ENCODE measurements at places on chromosomes 7 and 10.

GRCh38 chr7:34622771-34623250, 35.2 kb upstream of the NPSR1 start:
- no peak for DNase-seq

GRCh38 chr7:156460858-156461627, 179.5 kb upstream of the RNF32 start:
- DNase-seq: no peak

- DNase-seq: no peak
Measured at GRCh38 chr10:112803961-112804401, 146.1 kb upstream of the TCF7L2 start.

- DNase-seq: no peak
Measured at GRCh38 chr10:92742331-92743228, 52.8 kb downstream of the HHEX start.

GRCh38 chr10:54708591-54708990, 92.4 kb downstream of the PCDH15 start:
- no peak for DNase-seq

DNA sequence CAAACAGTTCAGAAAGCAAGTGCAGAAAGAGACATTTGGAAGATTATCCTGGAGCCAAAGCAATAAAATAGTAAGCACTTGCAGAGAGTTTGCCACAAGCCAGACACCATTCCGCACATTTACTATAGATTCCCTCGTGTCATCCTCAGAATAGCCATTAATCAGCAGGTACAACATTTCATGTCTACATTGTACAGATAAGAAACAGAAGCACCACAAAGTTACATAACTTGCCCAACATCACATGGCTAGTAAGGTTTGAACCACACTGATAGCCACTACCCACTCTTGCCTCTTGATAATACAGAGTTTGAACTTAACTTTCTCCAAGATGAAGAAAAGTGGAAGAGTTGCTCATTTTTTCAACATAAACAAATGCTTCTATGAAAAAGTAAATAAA, 40.6 kb upstream of the GHITM start:
- DNase-seq: no peak

DNA sequence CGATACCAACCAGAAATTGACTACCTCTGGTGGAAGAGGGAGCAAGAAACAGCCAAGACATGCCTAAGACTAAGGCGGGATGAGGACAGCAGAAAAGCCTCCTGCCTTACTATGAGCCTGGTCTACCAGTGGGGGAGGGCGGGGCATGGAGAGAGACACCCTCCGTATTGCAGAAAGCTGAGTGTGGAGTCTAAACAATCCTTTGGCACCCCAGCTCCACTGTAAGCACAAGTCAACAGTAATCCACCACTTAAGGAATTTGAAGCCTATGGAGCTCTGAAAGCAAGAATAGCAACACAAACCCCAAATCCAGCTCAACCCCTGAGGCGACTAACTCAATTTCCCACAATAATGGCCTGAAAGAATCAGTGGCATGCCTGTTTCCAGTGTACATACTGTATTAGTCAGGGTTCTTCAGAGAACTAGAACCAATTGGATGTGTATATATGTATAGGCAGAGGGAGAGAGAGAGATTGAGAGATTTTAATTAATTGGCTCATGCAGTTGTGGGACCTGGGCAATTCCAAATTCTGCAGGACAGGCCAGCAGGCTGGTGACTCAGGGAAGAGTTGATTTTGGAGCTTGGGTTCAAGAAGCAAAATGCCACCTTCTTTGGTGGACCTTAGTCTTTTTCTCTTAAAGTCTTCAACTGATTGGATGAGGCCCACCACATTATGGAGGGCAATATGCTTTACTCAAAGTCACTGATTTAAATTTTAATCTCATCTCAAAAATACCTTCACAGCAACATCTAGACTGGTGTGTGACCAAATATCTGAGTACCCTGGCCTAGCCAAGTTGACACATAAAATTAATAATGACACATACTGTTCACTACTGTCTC, 13.5 kb downstream of the PPIF start:
- DNase-seq: no peak

DNA sequence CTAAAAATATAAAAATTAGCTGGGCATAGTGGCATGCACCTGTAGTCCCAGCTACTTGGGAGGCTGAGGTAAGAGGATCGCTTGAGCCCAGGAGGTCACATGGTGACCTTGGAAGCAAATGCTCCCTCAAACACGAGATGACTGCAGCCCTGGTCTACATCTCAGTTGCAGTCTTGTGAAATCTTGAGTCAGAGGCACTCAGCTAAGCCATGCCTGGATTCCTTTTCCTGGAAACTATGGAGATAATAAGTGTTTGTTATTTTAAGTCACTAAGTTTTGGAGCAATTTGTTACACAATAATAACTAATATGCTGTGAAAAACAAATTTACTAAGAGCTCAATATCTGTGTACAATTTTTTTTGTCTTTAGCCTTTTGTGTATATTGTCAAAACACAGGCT, 284.3 kb upstream of the KAT6B start:
- no peak for DNase-seq

- no peak for DNase-seq
Measured at GRCh38 chr7:30635798-30636197, 41.1 kb downstream of the GARS1 start.

GRCh38 chr7:1076184-1077072, 11.5 kb upstream of the GPER1 start:
- DNase-seq: no peak

DNA sequence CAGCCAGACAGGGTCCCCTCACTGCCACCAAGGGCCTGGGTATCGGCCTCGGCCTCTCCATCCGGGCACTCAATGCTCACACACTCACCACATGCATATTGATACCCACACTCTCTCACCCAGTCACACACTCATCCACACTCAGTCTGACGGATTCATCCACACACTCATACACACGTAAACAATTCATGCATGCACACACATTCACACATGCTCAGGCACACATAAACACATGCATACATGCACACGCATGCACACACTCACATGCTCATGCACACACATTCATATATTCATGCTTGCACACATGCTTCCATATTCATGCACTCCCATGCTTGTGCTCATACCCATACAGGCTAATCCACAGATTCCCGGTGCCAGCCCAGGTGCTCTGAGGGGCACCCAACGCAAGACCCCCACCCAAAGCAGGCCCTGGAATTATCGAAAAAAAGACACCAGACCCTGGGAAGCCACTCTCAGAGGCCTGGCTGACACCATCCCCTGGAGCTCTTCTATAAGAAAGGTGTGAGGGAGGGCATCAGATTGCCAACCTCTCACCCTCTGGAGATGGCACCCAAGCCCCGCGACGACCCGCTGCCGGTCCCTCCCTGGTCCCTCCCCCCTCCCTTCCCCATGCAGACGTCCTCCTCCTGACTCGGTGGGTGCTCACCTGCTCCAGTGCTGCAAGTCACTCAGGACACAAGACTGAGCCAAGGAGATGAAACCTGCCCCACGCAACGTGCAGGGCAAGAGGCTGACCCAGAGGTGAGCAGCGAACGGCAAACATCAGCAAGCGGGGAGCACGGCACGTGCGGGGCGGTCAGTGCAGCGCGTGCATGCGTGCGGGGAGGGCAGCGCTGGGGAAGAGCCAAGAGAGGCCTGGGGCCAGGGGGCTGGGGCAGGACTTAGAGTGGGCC, 15.2 kb downstream of the STK32C start:
- DNase-seq: no peak

DNA sequence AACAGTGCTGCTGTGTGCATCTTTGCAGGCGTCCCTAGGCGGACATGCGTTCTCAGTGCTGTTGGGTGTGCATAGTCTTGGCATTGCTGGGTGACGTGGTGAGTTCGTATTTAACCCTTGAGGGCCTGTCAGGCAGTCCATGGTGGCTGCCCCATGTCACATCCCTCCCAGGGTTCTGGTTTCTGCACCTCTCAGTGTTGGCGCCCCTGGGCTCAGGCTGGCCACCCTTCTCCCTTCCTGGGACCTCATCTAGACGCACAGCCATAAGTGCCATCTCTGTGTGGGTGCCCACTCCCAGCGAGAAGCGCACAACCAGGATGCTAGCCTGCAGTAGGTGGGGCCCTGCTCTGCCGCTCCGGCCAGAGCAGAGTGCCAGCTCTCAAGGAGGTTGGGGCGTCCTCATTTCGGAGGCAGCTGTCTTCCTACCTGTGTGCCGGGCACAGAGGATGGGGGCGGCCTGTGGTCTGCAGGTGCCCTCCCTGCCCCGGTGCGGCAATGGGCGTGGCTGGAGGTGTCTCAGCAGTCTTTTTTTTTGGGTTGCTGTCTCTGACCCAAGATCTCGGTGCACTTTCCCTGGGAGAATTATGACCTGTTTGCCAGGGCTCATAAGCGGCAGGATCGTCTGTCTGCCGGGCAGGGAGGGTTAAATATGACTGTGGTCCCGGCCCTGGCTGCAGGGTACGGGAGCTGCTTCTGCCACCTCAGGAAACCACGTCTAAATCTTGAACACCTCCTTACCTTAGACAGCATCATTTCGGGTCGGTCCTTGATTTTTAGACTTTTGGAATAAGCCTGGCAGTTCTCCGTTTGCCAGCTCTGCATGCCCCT, 6.5 kb downstream of the INPP5A start:
- peak; percentile 23 for DNase-seq

- no peak for DNase-seq
Measured at GRCh38 chr10:13528875-13529713, at the start of gene BEND7. TSS of gene BEND7 (minus strand) at chr10:13529014. CDS start at chr10:13528533, 481 bp downstream.

All from CD4-positive, alpha-beta T cell treated with Interleukin-12 subunit alpha and Interleukin-12 subunit beta, for 1 hour (primary cell).